ENCODE measurements at places on chromosomes 16 and 17.

DNA sequence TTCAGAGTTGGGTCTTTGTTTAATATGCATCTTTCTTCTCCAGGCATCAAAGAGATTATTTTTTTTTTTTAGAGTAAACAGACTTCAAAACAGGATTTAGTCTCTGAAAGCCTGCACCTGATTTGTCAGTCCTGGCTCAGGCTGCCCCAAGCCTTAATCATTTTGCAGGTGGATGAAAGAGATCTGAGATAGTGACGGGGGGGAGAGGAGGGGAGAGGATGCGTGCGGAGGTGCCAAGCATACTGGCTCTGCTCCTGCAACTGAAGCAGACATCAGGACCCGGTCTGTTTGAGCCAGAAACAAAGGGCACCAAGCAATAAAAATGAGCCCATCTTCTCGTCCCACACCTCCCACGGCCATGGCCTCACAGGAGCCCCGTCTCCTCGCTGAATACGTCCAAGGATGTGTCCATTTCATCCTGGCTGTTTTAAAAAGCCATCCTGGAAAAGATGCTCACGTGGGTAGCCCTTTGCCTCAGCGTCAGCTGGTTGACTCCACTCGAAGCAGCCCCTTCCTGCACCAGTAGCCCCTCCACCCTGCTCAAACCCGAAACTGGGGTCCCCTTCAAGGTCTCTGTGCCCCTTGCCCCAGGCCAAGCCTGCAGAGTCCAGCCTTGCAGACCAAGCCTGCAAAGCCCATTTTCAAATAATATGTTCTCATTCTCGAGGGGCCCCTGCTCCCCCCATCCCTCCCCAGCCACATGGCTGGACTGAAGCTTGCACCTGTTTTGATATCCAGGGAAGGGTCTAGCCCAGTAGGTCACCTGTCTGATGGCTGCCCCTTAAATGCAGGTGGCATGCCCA, 84.8 kb upstream of the TNRC6C start:
- no peak for DNase-seq

DNA sequence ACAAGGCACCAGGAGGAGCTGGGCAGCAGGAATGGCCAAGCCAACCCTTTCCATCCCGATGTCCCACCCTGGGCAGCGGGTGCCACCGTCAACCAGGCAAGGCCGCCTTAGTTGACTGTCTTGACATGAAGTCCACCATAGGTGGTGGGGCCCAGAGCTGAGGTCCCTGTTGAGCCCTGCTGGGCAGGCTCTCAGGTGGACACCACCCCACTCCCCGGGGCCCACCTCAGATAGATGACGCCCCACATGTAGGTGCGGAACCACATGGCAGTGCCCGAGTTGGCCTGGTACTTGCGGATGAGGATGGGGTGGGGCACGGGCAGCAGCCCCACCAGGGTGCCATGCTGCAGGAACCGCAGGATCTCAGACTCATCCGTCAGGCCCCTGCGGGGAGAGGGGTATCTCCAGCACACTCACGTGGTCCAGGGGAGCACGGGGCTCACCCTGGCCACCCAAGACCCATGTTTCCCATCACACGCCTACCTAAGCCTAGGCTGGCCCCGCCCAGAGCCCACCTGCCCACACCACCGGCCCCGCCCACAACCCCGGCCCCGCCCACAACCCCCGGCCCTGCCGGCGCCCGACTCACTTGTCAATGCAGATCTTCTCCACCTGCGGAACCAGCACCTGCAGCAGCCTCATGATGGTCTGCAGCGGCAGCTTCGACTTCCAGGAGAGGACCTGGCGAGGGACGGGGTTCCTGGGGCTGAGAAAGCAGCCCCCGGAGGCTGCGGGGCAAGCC, 16.2 kb downstream of the OTOP3 start:
- no peak for DNase-seq

DNA sequence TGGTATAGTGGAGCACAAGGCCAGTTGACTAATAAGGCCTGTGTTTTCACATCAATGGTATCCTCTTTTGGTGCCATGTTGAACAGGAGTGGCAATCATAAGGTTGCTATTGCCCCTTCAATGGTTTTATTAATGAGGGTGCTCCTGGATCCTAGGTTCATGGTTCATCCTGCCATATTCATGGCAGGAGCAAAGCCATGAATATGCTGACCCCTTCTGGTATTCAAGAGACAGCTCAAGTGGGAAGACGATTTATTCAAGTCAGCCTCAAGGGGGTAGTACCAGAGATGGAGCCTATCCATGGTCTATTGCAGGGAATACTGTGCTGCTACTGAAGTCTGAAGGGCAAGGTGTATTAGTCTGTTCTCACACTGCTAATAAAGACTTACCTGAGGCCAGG, 2.6 kb downstream of the ABCA9 start:
- no peak for DNase-seq

- DNase-seq = no peak
Observed at GRCh38 chr16:54120846-54121480, 165.6 kb downstream of the IRX3 start.

- DNase-seq = no peak
Observed at GRCh38 chr16:84459533-84459894, 44.9 kb downstream of the MEAK7 start.

- DNase-seq = no peak
Observed at GRCh38 chr17:40796846-40797245, 2.9 kb downstream of the KRT28 start.

- DNase-seq = no peak
Observed at GRCh38 chr16:10600782-10601443, 20.5 kb upstream of the EMP2 start.

DNA sequence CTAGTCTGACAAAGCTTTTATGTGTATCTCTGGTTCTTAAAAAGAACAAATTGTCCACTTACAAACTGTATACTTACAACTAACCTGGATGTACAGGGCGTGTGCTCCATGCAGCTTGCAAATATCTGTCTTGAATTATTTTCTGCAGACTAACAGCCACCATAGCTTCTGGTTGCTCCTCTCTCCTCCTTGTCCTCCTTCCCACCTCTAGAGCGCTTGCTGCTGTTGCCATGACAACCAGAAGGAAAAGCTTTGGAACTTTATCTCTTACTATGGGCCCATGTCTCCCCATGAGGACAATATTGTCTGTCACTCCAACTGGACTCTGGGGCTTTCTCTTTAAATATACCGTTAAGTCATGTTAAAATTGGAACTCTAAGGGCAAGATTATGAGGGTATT, 71.5 kb upstream of the DHX40 start:
- no peak for DNase-seq

DNA sequence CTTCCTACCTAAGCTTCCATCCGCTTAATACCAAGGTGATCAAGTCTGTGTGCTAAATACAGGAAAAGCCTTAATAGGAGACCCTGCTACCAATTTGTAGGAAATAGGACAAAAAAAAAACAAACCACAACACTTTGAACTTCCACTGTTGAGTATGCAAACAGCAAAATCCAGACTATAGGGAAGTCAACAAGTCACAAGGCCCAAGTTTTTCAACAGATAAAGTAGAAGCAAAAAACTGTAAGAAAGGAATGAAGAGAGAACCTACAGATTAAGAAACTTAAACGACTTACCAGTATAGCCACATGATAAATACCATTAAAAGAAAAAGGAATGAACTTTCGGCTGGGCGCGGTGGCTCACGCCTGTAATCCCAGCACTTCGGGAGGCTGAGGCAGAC, 7.4 kb downstream of the USP22 start:
- no peak for DNase-seq
